ENCODE measurements at places on chromosomes 11 and 22. TPM values are rescaled to one million over a fixed set of nuclear protein-coding genes. Genes with fewer than 3 reads are reported as not detected.

DNA sequence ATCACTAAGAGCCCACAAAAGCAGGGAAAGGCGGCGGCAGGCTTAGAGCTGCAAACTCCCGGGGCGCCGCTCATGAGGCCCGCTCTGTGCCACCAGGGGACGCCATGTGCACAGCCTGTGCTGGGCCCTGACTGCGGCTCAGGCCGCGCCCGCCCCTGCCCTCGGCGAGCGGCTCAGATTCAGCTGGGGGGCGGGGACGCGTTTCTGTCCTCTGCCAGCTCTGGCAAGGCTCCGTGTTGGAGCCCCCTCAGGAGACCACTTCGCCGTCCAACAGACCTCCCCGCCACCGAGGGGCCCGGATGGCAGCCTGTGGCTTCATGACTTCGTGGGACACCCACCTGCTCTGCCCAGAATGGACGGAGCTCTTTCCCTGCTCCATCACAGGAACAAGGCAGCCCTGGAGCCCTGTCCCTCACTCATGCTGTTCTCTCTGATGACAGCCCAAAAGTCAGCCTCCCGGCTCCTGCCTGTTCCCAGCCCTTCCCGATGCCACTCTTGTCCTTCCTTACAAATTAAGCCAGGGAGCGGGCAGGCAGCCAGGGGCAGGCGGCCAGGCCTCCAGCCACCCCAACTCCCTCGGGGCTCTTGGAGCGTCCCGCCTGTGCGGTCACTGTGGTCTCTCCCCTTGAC, 69.1 kb downstream of the NAT10 start:
- DNase-seq, result peak; percentile 66

DNA sequence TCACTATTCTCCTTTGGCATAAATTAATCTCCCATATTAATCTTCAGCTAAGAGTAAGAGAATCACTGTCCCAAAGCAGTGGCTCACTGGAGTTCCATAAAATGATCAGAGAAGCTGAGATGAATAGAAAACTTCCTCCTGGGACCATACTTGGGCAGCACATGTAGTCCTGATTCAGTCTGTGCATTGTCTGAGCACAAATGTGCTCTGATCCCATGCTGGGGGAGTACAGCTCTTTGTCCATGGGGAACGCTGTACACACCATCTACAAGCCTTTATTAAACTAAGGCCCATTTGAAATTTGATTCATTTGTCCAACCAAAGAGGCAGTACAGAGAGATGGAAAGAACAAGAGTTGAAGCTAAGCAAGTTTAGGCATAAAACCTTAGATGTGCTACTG, 147.4 kb upstream of the PGR start:
- DNase-seq, result no peak

GRCh38 chr22:50548921-50549790, 3.5 kb downstream of the KLHDC7B start:
- DNase-seq, result no peak

The P4HA3 gene
- total RNA-seq, result 2.4 TPM

DNA sequence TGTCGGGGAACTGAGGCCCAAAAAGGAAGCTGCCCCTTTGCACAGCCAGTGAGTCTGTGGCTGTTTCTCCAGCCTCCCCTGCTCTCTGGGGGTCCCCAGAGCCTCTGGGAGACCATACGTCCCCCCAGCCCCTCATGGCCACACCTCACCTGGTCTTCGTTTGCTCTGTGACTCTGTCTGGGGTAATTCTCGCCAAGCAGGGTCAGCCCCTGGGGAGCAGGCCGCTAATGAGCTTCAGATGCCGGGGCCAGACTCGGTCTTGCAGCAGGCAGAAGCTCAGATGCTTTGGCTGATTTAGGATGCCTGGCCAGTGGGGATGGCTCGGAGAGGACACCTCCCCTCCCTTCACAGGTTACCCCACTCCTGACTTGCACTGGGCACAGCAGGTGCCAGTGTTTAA, 24.1 kb upstream of the WNT11 start:
- DNase-seq, result no peak

GRCh38 chr11:73281796-73282660, 9.9 kb downstream of the P2RY6 start:
- DNase-seq, result no peak

The MUC2 gene
- not detected for total RNA-seq

GRCh38 chr11:35157814-35158700, 19.1 kb downstream of the CD44 start:
- DNase-seq, result no peak

GRCh38 chr11:6209801-6210200, 4.4 kb downstream of the C11orf42 start:
- DNase-seq, result no peak

GRCh38 chr11:60989093-60989650, 17.7 kb downstream of the CD6 start:
- DNase-seq, result no peak

DNA sequence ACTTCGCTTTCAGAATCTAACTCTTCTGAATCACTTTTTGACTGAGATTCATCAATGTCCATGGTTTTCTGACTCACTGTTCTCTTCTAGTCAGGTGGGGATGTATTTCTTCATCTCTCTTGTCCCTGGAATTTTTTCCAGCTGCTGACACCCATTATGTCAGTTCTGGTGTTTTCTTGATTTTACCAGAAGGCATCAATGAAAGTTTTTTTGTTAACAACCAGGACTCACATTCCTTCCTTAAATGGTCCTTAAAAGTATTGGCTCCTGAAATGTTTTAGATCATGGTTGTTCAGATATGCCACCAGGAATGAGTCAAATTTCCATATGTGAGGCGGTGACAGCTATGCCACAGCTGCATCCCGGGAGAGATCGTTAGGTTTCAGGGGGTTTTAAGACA, 12.9 kb downstream of the MICAL2 start:
- no peak for DNase-seq

GRCh38 chr22:46446799-46447198, 90.6 kb downstream of the CELSR1 start:
- no peak for DNase-seq

The PIK3IP1 gene
- total RNA-seq, result 61.2 TPM

The ARFIP2 gene
- total RNA-seq, result 53.7 TPM

GRCh38 chr11:95302211-95302610, 71.2 kb upstream of the SESN3 start:
- no peak for DNase-seq

DNA sequence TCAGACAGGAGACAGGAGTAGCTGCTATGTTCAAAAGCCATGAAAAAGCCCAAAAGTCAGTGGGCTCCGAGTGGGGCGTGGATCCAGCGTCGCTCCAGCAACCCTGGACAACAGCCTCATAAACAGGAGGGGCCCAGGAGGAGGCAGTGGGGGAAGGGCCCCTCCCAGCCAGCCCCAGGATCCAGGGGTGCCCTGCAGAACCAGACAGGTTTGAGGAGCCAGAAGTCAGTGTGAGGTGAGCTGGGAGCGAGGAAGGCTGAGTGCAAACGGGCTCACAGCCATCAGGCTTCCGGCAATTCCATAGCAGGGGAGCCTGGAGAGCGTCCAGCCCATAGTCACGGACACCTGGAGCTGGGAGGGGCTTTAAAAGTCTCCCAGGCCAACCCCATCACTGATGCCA, 217.7 kb downstream of the MN1 start:
- no peak for DNase-seq

DNA sequence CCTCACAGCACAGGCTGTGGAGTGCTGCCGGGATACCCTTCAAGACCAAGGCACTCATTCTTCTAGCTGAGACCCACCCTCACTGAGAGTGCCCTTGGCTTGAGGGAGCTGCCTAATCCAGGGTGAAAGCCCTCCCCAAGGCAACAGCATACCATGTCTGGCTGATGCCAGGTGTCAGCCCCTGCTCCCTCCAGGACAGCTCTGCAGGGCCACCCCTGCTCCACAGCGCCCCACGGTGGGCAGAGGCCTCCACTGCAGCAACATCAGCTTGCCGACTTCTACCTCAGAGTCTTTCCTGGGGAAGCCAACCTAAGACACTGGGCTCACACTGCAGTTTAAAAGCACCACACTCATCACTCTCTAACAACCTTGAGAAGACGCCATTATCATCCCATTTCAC, 29.0 kb downstream of the TTLL1 start:
- DNase-seq, result no peak

DNA sequence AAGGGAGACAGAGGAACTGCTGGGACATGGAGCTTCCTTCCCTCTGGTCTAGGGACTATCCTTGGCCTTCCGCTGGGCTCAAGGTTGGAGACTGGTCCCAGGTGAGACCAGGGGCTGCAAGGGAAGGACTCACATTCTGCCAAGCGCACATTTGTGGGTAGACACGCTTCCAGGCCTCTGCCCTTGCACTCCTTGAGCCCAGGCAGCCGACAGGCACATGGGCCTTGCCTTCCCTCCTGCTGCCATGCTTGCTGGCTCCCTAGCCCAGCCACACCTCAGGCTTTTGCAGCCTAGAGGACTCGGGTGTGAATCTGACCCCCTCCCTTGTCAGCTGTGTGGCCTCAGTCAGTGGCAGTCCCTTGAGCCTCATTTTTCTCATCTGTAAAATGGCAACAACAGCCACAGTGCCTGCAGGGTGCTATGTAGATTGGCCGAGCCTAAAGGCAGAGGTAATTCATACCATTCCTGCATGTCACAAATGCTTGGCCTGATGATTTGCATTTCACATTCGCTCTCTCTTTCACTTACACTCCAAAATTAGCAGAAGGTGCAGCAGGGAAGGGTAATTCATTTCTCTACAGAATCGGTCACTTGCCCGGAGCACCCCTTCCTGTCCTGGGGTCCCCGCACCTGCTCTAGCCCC, 57.6 kb upstream of the NECTIN1 start:
- DNase-seq, result no peak

The TIGD3 gene
- total RNA-seq, result 0.38 TPM

The CEND1 gene
- not detected for total RNA-seq

DNA sequence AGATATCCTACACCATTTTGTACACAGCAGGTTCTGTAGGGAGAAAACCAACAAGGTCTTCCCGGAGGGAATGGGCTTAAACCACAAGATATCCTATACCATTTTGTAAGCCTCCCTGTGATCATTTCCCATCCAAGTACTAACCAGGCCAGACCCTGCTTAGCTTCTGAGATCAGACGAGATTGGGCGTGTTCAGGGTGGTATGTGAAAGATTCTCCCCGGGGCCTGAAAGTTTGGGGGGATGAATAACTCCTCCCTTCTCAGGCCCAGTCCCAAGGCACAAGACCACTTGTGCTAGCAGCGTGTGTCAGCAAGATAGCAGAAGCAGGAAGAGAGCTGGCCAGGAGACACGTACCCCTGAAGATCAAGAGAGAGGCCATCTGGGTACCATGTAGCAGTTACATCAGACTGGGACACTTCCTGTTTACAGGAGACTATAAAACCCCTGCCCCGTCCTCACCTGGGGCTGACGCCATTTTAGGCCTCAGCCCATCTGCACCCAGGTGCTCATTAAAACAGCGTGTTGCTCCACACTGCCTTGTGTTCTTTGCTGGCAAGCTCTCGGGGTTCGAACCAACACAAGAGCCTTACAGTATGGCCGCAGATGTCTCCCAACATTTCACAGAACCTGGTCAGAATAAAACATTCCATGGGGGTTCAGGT, 17.3 kb downstream of the MIF start:
- no peak for DNase-seq

GRCh38 chr11:90510839-90511238, 288.0 kb upstream of the CHORDC1 start:
- no peak for DNase-seq

- no peak for DNase-seq
These were observed 772 bp downstream of the TBC1D10C start for GRCh38 chr11:67404515-67405195.

GRCh38 chr11:132131047-132131446, 760.6 kb downstream of the NTM start:
- no peak for DNase-seq

GRCh38 chr11:115580927-115581680, 76.9 kb upstream of the CADM1 start:
- DNase-seq, result no peak

DNA sequence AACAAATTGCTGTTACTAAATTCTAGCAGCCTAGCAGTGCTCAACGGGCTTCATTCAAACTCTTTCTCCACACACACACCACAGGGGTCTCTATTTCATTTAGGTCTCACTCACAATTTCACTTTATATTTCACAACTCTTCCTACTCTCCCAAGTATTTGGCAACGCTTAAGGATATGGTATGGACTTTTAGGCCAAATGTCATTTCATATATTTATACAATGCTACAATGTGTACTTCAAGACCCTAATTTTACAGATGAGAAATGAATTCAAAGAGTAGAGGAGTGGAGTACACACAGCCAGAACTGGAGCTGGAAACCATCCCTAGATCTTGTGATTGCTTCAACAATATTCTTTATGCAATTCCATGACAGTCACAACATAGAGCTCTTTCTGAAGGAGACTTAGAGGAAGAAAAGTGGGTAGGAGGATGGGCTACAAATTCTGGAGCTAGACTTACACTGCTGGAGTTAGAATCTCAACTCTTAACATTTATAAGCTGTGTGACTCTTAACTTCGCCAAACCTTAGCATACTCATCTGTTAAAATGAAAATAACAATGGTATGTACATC, 2.5 kb upstream of the MS4A13 start:
- DNase-seq, result no peak

DNA sequence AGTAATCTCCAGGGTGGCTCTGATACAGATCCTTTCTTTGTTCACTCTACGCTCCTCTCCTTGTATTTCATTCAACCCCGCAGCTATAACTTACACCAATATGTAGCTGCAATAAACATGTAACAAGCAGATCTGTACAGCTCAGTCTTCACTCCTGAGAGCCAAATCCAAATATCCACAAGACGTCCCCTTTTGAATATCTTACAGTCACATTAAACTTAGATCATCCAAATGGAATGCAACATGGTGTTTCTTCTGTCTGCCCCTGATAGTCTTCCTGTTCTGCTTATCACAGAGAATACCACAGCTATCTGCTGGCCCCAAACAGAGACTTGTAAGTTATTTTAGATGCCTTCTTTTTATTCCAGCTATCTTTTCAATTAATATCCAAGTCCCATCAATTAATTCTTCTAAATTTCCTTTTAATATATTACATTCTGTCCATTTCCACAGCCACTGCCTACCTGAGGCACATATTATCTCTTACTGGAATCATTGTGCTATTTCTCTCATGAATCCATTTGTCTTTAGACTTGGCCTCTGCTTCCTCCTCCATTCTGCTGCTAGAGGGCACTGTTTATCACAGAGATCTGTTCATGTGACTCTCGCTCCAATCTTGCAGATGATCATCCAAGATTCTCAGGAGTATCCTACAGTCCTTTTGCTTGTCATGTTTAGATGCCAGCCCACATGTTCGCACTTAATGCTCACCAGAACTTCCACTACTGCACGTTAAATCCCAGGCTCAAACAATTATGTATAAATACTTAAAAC, 908.6 kb downstream of the NTM start:
- no peak for DNase-seq

- DNase-seq, result no peak
These were observed 16.2 kb upstream of the CTTN start for GRCh38 chr11:70381872-70382861.

The USP2 gene
- total RNA-seq, result 0.63 TPM

GRCh38 chr11:74786574-74786973, 37.9 kb downstream of the RNF169 start:
- no peak for DNase-seq

The TTC9C gene
- 19.6 TPM for total RNA-seq
